ENCODE measurements at places on chromosomes 3 and 15. TPM values are rescaled to one million over a fixed set of nuclear protein-coding genes. Genes with fewer than 3 reads are reported as not detected.
A peak's percentile ranks its signal among the peaks of the same experiment; 100 is the strongest.

CGNL1 gene
- total RNA-seq, result not detected

TEX9 gene
- 1.8 TPM for total RNA-seq

CADM2 gene
- 0.22 TPM for total RNA-seq

DNA sequence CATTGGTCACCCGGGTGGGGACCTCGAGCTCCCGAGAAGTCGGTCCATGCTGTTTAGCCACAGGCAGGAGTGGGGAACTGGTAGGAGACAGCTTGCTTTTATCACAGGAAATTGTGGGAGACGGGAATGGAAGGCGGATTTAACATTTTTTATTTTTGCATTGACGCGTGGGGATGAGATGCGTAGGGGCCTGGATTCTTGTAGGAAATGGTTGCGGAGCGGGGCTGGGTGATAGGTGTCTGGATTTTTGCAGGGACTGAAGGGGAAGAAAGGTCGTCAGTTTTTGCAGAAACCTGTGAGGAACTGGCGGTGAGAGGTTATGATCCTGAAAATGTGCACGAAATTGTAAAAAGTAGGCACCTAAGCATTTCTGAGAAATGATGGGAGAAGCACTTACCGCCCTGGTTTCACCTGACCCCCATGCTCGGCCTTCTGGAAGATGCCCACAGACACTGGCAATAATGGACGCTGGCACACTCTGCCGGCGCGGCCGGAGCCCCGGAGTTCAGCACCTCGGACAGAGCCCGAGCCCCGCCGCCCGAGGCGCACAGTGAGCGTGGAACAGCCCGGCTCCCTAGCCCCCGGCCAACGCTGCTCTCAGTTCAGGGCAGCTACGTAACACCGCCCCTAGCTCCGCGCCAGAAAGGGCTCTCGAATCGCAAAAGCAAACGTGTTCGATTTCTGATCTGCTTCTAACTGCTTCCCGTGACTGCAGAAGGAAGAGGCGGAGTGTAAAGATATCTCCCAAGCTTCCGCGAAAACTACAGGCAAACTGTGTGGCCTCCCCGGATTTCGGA lies 928 bp downstream of the ANKRD34C start:
- no peak overlapping the region for H3K4me3 ChIP-seq
- H3K27ac ChIP-seq, result no peak overlapping the region
- peaks cover 31% of the 10 kb centered on the region for H3K27me3 ChIP-seq
- DNase-seq, result peak; percentile 6

ROPN1B gene
- total RNA-seq, result not detected

- DNase-seq, result no peak
- no peaks in the 10 kb centered on the region for H3K36me3 ChIP-seq
- no peaks in the 10 kb centered on the region for H3K27me3 ChIP-seq
- no peak overlapping the region for H3K27ac ChIP-seq
- H3K4me1 ChIP-seq, result no peaks in the 10 kb centered on the region
- no peak overlapping the region for H3K4me3 ChIP-seq
These were observed 283.4 kb upstream of the ATP11B start for GRCh38 chr3:182509844-182510460.

- H3K27me3 ChIP-seq, result no peaks in the 10 kb centered on the region
- DNase-seq, result no peak
- H3K4me3 ChIP-seq, result no peak overlapping the region
These were observed 8.9 kb downstream of the DZIP3 start for GRCh38 chr3:108598375-108598774.

ECE2 gene
- total RNA-seq, result not detected

DNA sequence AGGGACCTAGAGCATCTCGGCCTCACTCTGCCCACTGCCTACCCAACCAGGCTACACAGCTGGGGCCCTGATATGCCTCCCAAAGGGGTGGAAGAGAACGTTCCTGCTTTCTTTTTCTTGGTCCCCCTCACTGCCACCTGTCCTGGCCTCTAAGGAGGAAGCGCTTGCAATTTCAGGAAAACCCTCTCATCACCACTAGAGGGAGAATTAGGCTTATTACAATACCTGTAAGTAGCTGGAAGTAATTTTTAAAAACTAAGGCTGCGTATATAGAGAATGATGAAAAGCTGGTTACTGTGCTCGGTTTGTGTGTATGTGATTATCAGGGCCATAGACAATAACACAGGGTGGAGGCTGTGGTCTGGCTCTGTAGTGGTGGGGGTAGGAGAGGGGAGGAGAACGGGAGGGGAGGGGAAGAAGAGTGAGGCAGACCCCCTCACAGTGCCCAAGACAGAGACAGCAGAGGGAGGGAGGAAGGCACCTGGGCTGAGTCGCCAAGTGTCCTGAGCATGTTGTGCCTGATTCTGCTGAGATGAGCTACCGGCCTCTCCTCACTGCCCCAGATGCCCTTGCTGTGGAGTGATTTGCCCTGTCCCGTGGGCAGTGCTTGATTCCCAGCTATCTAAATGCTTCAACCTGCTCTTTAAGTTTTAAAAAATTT lies 3.3 kb downstream of the GABRG3 start:
- no peak overlapping the region for H3K4me3 ChIP-seq
- H3K27me3 ChIP-seq, result no peaks in the 10 kb centered on the region
- DNase-seq, result no peak
- H3K36me3 ChIP-seq, result no peaks in the 10 kb centered on the region
- H3K27ac ChIP-seq, result no peak overlapping the region

RHOV gene
- total RNA-seq, result 0.24 TPM

CISH gene
- total RNA-seq, result 222 TPM

DNA sequence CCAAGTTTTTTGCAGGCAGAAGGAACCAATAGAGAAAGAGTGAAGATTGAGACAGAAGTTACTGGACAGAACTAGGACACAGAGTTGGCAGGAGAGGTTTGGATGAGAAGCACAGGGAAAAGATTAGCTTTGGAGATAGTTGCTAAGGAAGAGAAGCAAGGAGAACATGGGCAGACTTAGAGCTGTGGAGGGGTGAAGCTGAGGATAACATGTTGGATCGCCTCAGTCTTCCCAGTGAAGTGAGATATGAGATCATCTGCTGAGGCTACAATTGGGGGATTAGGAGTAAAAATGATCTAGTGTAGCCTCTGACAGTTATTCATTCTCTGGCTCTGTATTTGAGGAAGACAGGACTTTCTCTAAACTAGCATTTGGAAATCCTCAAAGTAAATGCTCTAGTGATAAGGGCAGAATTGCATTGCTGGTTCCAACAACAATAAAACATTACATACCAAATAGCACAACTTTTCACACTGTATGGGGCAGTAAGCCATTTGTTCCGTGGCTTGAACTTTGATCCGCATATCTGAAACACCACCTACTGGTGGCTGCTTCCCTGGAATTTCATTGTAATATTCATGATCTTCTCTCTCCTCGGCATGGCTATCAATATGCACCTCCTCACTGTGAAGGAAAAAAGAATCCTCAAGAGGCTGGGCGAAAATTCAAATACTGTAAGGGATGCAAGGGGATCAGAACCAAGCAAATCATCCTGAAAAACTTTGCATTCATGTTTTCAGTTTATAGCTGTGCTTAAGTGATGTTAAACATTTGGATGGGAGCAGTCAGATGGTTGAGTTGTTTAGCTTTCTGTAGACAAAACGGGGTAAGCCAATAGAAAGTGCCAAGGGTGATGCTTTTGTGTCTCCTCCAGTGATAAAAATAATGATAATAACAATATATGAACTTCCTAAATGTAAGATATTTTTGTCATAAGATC lies 22.2 kb upstream of the EID1 start:
- no peaks in the 10 kb centered on the region for H3K4me1 ChIP-seq
- no peaks in the 10 kb centered on the region for H3K36me3 ChIP-seq
- no peak overlapping the region for H3K27ac ChIP-seq
- no peak for DNase-seq
- H3K4me3 ChIP-seq, result no peak overlapping the region

GRCh38 chr3:9976721-9977709 lies 9.6 kb downstream of the EMC3 start:
- no peak for DNase-seq
- no peaks in the 10 kb centered on the region for H3K4me1 ChIP-seq
- H3K4me3 ChIP-seq, result no peak overlapping the region
- peak overlapping the region; percentile 77 for H3K27ac ChIP-seq
- H3K36me3 ChIP-seq, result peaks cover 27% of the 10 kb centered on the region
- no peaks in the 10 kb centered on the region for H3K27me3 ChIP-seq

DNA sequence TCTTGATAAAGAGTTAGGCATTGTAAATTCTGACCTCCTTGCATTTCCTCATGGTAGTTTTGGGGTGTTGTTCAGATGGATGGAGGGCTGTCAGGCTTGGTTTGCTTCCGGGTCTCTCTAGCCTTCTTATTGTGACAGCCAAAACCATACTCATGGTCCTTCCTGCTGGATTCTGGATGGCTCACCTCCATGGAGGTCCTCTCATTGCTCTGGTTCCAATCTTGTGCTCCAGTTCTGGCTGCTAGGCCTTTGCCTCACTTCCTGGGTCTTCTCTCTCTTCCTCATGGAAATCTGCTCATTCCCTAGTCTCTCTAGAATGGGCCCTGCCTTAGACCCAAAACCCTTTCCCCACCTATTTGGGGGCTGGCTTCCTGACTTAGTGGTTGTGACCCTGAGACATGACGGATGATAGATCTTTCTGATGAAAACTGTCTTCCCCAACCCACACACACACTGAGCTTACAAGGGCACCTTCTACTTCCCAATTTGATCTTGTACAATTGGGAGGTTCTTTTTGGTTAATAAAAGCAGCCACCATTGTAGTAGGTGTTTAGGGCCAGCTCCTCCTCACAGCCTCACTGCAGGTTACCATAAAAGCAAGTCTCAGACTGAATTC lies 66.2 kb upstream of the XCR1 start:
- no peak for DNase-seq
- peaks cover 21% of the 10 kb centered on the region for H3K4me1 ChIP-seq
- no peak overlapping the region for H3K27ac ChIP-seq
- no peaks in the 10 kb centered on the region for H3K36me3 ChIP-seq
- H3K4me3 ChIP-seq, result no peak overlapping the region

- no peaks in the 10 kb centered on the region for H3K27me3 ChIP-seq
- no peak overlapping the region for H3K27ac ChIP-seq
- no peaks in the 10 kb centered on the region for H3K36me3 ChIP-seq
- DNase-seq, result no peak
These were observed 86.2 kb downstream of the THSD4 start for GRCh38 chr15:71201477-71201876.

GRCh38 chr3:110069761-110070160 lies 732.4 kb upstream of the DPPA4 start:
- DNase-seq, result no peak
- H3K36me3 ChIP-seq, result no peaks in the 10 kb centered on the region
- H3K27me3 ChIP-seq, result no peaks in the 10 kb centered on the region
- no peak overlapping the region for H3K27ac ChIP-seq

ISLR2 gene
- not detected for total RNA-seq

DNA sequence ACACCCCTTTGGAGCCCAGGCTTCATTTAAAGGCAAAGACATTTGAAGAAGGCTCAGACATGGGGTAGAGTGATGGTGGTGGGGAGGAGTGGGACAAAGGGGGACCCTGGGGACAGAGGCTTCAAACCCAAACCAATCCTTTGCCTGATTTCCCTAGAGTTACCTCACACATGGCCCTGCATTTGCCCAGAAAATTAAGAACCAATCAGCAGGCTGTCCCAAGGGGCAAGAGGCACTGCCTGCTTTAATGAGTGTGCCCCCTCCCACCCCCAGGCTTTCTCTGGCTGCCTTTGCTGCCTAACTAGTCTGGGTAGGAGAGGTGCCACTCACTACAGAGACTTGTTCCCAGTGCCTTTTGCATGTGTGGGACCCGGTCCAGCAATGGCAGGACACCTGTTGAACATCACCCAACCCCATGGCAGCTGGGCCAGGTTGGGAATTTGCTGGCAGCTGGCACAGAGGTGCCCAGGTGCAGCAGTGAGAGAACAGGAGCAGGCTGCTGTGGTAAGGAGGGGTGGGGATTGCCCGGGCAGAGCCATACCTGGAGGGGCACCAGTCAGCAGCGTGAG lies 38.4 kb downstream of the CCDC33 start:
- no peaks in the 10 kb centered on the region for H3K27me3 ChIP-seq

DNA sequence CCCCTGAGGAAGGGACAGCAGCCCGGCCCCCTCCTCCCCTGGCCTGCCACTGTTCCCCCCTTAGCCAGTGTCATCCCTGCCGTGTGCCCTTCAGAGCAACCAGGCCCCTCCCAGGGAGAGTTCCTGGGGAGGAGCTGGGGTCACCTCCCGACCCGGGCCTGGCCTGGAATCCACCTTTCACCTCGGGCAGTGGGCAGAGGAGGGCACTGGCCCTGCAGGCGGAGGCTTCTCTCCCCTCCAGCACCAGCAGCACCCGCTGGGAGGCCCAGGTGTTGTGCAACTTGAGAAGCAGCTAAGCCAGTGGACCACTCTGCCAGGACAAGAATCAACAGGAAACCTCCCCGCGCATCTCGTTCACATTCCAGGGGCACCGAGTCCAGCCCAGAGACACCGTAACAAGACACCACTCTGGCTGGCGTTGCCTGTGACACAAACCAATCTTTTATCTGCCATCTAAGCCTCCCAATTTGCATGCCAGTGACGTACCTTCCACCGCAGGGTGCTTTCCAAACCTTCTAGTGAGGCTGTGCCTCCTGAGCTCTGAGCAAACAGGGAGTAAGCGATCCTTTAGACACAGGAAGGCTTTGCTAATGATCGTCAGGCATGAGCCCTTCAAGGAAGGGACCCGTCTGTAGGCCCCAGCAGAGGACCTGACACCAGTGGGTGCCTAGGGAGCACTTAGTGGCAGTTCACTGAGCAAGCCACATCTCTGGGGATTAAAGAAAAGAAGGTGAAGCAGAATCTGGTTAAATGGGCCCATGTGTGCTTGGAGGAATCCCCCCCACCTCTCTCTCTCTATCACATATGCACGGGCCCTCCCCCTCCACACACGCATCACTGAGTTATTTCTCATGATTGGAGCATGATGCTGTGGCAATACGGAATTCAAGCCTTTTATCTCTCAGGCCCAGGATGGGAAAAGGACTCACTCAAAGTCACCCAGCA lies 98.9 kb upstream of the TLE3 start:
- H3K4me3 ChIP-seq, result no peak overlapping the region
- no peaks in the 10 kb centered on the region for H3K36me3 ChIP-seq
- H3K4me1 ChIP-seq, result no peaks in the 10 kb centered on the region
- H3K27ac ChIP-seq, result no peak overlapping the region

DNA sequence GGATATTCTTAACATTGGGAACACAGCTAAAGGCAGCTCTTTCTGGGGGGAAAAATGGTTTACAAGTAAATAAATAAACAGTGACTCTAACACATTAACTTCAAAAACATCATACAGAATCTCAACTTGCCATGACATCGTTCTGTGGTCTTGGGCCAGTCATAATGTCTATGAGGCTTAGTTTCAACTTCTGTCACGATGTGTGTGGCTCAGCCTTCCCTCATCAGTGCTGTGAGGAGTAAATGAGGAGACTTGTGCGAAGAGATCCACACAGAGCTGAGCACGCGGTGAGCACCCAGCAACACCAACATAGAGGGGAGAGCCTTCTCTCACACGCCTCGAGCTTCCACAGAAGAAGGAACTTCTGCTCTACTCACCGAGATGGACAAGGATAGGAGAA lies 49.0 kb downstream of the DZIP1L start:
- no peaks in the 10 kb centered on the region for H3K36me3 ChIP-seq
- H3K27ac ChIP-seq, result no peak overlapping the region
- no peak for DNase-seq
- H3K4me3 ChIP-seq, result no peak overlapping the region
- no peaks in the 10 kb centered on the region for H3K27me3 ChIP-seq

DNA sequence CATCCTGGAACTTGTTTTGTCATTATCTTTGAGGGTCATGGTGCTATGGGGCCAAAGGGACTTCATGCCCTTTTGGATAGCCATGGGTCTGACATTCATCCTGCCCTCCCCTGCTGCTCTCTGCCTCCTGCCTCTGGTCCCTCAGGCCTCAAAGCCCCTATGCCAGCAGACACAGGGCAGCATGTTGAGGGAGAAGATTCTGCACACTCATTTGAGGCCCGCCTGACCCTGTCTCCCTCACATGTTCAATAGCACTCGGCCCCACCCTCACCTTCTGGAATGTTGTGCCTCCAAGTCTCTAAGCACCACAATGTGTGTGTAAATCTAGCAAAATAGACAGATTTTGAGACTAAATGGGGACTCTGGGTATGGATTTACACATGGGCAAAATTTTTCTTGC lies 178.7 kb upstream of the ANKRD28 start:
- no peaks in the 10 kb centered on the region for H3K36me3 ChIP-seq
- H3K4me3 ChIP-seq, result no peak overlapping the region
- no peaks in the 10 kb centered on the region for H3K27me3 ChIP-seq
